ENCODE measurements at places on chromosomes 16 and 17.

DNA sequence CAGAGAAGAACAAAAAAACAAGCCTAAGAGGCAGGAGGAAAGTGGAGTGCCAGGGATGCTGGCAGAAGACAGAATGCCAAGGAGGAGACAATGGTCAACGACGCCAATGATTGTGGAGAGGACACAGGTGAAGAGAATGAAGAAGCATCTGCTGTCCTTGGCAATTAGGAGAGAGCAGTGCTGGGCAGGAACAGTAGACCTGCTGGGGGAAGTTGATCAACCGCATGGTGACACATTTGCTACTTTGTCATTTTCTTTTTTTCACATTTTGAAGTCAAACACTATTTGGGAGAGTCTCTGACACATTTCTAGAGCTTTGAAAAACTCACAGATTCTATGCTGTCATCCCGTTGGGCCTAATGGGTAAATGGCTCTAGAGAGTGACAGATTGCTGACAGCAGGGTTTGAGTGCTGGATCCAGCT is 1.1 kb upstream of the PIK3R6 start:
- DNase-seq = no peak

DNA sequence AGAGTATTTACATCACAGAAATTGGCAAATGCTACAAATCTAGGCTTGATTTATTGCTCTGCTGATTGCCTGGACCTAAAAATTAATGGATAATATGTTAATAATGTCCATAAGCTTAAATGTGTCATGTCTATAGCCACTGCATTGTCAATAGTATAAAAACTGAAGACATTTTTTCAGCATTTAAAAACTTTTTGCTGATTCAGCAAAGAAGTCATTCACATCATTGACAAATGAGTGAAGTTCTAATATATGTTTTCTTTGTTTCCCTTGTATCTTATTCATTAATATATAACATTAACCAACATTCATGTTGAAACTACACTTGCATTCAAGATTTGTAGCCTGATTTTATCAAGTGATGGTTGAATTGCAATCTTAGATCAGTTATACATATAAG is 214.7 kb upstream of the XYLT1 start:
- DNase-seq = no peak

GRCh38 chr17:80189611-80190010 is 19.8 kb downstream of the CARD14 start:
- DNase-seq = no peak

- no peak for DNase-seq
Observed at GRCh38 chr16:2229091-2229490, 5.7 kb downstream of the E4F1 start.

DNA sequence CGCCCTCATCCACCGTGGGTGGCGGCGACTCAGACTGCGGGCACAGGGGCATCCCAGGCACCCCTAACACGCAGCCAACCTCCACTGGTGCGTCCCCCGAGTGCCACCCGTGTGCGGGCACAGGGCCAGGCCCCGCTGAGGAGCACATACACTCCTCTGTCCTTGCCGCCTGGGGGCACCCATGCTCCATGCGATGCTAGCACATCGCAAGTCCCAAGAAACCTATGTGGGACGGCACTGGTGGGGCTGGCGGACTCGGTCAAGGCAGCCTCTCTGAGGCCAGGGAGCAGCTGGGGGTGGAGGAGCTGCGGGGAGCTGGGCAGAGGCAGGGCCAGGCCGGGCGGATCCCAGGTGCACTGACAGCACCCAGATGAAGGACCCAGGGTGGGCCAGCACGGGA is 4.0 kb downstream of the ZNF598 start:
- DNase-seq = no peak

- no peak for DNase-seq
Observed at GRCh38 chr16:79601092-79601930, 774 bp upstream of the MAF start.

DNA sequence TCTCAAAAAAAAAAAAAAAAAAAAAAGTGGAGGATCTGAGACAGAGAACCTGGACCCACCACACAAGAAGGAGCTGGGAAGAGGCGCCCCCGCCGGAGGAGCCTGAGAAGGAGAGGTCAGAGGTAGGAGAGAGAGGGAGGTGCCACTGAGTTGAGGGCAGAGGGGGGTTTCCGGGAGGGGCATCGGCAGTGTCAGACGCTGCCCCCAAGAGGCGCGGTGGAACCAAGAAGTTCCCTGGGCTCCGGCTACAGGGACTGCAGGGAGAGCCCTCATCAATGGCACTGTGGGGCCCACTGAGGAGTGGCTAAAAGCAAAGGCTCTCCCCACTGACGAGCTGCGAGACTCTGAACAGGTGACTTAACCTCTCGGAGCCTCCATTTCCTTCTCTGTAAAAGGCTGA is 4.2 kb downstream of the CCDC42 start:
- no peak for DNase-seq

GRCh38 chr16:85955566-85955965 is 56.6 kb downstream of the IRF8 start:
- peak; percentile 63 for DNase-seq

- DNase-seq = no peak
Observed at GRCh38 chr17:2684549-2684948, 27.0 kb downstream of the CLUH start.

DNA sequence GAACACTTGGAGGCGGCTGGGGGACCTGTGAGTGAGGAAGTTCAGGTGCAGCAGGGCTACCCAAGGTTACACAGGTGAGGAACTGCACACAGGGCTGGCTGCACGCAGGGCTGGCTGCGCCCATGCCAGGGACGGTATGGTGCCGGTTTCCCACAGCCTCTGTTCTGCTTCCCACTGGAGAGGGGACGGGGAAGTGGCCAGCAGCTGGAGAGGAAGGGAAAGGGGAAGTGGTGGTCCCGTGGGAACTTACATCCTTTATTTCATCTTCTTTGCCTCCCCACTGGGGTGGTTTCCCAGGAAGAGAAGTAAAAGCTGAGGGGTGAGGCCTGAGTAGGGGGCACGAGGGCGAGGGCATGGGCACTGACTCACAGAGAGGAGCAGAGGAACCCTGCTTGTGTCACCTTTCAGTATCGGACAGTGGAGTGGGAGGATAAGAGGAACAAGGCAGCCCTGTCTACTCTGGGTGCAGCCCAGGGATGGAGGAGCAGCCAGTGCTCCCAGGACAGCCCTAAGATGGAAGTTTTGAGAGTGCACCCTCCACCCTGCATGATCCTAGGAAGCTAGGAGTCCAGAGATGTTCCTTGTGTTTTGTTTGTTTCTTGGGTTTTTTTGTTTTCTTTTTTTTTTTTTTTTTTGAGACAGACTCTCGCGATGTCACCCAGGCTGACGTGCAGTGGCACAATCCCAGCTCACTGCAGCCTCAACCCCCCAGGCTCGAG is 25.5 kb upstream of the CDH1 start:
- peak; percentile 90 for DNase-seq

DNA sequence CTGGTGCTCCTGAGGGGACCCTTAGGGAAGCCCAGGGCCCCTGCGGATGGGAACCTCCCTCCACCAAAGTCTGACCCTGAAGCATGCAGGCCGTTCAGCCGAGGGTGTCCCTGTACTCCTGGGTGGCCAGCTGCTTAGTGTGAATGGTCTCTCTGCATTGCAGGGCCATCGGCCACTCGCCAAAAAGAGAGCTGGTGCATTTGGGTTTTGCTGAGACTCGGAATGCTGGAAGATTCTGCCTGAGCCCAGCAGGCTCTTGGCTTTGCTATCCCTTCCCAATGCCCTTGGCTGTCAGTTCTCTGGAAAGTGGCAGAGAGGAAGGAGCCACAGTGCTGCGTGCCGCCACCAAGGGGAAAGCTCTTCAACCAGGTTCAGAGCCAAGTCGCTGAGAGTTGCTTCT is 2.8 kb downstream of the MEOX1 start:
- DNase-seq = no peak

DNA sequence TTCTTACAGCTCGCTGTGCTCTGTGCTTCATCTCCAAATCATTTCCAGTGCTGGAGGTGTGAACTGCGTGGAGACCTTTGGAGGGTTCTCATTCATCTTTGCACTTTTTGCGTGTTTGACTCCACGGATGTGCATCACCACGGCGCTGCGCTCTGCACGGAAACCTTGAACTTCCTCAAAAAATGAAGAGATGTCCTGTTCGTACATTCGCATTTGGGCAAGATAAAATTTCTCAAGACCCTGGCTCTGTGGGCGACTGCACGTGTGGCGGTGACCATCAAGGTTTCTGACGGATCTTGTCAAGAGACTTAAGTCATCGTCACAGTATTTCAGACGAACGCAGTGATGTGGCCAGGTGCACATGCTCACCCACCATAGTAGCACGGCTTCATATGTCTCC is 10.3 kb upstream of the PVALEF start:
- peak; percentile 6 for DNase-seq

DNA sequence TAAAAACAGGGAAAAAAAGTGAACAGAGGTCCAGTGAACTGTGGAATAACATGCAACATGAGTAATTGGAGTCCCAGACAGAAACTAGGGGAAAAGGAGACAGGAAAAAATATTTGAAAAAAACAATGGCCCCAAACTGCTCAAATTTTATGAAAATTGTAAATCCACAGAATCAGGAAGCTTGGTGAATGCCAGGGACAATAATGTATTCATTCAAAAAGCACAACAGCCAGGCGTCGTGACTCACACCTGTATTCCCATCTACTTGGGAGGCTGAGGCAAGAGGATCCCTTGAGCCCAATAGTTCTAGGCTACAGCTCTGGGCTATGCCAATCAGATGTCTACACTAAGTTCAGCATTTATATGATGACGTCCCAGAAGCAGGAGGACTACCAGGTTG is 23.7 kb downstream of the NCOR1 start:
- no peak for DNase-seq

DNA sequence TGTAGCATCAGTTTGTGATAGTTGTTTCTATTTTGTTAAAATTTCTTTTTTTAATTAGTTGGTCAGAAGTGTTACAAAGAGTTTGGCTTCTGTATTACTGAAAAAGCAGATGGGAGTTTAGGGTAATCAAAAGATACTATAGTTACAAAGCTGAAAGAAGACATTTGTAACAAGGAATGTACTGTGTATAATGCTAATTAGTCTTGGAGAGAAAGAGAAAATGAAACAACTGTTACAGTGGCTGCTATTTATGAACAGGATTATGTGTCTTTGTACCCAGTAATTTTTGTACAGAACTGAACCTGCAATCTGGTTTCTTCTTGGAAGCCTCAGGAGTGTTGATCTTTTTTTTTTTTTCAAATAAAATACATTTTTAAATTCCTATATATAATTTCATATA is 14.3 kb downstream of the GDPD1 start:
- no peak for DNase-seq

DNA sequence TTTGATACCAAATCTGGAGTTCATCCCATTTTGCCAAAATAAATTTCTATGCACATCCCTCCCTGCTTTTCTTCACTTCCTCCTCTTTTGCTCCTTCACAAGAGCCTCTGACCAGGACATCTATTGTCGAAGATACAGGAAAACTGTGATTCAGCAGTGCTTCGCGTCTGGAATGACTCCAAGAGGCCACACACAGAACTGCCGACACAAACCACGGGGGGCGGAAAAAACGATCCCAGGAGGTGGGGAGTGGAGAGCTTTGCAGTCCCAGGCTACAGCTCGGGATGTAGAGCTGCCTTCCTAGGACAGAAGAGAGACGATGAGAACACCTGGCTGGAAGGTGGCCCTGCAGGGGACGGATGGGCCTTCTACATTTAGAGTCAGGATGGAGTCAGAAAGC is 102.8 kb downstream of the XYLT1 start:
- DNase-seq = peak; percentile 39

GRCh38 chr16:23163921-23164320 is 14.7 kb upstream of the USP31 start:
- no peak for DNase-seq

- peak; percentile 76 for DNase-seq
Observed at GRCh38 chr17:69098625-69099024, 37.9 kb upstream of the ABCA9 start.

DNA sequence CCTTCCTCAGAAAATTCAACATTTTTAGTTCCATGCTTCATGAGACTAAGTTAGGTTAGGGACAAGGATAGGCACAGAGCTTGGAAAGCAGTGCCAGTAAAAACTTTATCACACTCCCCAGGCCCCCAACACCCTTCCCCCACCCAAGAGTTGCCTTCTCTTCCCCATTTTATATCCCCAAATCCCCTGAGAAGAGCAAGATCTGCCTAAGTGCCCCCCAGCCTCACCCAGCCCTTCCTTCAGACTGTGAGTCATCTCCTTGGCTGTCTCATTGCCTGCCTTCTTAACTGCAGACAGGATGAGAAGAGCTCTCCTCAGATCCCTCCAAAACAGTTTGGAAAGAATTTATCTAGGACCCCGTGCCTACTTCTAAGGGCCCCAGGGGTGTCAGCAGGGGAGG is 55.8 kb downstream of the NEUROD2 start:
- DNase-seq = no peak

DNA sequence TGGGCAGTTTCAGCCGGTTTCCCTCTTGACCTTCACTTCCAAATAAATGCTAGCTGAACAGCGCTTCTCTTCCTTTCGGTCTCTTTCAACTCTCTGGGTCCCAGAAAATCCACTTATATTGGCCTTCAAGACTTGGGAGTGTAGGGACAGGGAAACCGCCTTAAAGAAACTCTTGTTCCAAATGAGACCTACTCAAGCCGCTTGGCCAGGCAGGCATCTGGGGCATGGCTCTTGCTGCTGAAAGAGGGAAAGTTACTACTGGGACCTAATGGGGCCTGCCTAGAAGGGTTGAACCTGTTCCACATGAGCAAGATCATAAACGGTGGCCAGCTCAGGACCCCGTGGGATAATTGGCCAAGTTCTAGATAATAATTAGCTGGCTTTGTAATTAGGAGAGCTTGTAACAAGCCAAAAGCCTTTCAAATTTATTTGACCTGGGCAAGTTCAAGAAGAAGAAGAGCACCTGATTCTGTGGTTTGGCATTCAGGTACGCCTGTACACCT is 13.2 kb downstream of the CDH1 start:
- DNase-seq = no peak

GRCh38 chr16:55773859-55774549 is 58.9 kb downstream of the CES1 start:
- DNase-seq = no peak

DNA sequence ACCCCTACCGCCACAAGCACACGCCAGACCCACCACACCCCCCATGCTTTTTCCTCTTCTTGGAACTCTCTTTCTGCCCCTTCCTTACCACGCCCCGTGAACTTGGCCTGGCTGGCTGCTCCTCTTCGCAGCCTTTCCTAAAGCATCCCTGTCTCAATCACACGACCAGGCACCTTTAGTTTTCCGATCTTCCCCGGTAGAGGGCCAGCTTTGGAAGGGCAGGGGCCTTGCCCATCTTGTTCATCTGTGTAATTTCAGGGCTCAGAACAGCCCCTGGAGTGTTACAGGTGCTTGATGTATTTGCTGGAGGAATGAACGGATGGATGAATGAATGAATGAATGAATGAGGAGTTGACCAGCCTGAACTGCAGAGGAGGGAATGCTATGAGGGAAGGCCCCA is 3.7 kb downstream of the SPPL2C start:
- no peak for DNase-seq

- no peak for DNase-seq
Observed at GRCh38 chr16:54519161-54519695, 232.6 kb upstream of the IRX3 start.

DNA sequence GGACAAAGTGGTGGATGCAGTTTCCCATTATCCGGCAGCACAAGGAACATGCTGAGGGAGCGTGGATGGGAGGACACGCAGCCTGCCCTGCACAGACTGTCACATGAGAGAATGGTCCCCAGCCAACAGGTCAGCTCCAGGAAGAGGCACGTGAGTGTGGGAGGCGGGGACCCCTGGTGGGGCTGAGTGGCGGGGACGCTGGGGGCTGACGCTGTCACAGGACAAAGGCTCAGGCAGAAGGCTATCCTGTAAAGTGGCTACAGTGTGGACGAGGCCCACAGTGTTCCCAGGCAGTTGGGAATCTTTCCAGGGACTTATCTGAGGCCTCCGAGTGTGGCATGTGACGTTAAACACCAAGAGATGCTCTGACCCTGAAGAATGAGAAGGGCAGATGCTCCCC is 30.4 kb downstream of the MBTPS1 start:
- no peak for DNase-seq

GRCh38 chr17:19414396-19415280 is 3.6 kb downstream of the RNF112 start:
- no peak for DNase-seq
